Fibroblast of skin of left quadriceps (primary cell): ENCODE measurements at places on chromosomes 4 and X.
A peak's percentile ranks its signal among the peaks of the same experiment; 100 is the strongest.

DNA sequence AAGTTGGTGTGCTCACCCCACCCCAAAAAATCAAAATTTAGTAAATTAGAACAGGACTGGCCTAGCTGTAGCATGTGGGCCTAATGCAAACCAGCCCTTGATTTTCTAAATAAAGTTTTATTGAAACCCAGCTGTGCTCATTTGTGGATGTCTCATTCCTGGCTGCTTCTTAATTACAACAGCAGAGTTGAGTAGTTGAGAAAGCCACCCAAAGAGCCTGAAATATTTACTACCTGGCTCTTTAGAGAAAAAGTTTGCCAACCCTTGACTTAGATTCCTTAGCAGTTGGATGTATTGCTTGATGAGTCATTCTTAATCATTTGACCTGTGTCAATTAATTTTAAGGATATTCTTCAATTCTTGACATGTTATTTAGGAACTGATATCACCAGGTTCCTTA, 168.3 kb upstream of the PUDP start:
- DNase-seq, result no peak

DNA sequence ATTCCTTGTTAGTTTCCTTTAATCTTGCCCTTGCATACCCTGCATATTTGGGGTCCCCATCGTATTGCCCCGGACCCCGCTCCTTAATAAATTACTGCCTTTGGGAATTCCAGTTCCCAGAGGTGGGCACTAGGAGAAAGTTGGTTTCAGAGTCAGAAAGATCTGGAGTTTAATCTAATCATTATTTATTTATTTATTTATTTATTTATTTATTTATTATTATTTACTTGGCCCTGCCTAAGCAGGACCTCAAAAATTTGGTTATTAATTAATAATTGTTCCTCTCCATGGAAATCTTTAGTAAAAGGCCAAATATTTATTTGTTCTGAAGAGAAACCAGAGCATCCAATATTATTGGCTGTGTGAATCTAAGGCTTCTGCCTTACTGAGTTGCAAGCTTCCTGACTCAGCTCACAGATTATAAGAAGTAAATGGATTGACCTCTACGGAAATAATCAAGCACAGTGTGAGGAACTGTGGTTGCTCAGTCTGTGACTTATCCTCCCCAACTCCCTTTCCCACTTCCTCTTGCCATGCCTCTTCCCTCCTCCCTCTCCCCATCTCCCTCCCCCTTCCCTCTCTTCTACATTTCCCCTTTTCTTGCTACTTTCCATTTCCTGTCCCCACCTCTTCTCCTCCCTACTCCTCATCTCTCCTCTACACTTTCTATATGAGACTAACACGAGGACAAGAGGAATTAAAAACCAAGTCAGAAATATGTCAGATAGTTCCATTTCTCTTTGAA, 61.5 kb upstream of the AP1S2 start:
- no peak for DNase-seq

GRCh38 chr4:37439809-37440474, 195.4 kb downstream of the NWD2 start:
- DNase-seq, result no peak

GRCh38 chr4:102439236-102439614, 61.9 kb upstream of the NFKB1 start:
- peak; percentile 96 for DNase-seq

DNA sequence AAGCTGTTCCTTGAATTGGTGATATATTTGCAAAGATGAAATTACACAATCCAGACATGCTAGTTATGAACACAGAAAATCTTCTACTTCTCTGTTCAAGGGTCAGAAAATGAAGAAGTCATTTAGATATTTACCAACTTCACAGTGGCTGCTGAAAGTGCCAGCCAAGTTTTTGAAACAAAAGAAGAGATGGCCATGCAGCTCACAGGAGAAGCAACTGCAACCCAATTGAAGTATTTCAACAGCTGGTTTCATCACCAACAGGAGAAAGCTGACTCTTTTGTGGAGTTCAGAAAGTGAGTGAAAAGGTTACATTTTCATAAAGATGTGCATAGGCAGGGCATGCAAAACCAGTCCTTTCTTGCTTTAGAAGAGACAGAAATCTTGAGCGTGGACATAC, 70.1 kb upstream of the LSM6 start:
- no peak for DNase-seq

GRCh38 chr4:22987870-22988269, 295.1 kb downstream of the GBA3 start:
- peak; percentile 68 for DNase-seq

GRCh38 chrX:41932885-41933284, 9.5 kb upstream of the CASK start:
- no peak for DNase-seq

DNA sequence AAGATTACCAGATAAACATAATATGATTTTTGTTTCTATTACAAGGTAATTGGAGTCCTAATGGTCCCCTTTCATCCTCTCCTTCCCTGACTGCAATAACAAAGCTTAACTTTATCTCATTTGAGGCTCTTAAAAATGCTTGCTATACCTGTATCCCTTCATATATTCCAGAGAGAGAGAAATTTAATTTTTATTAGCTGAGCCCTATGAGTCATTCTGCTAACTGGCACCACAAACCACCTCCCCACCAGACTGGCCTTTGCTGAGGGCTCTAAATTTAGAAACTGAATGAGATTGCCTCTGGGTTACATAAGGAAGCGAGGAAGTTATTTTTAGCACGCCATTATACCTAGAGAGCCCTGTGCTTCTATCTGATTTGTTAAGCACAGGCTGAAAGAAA, 27.4 kb downstream of the CBLL2 start:
- peak; percentile 51 for DNase-seq

GRCh38 chr4:19158107-19158809, 1093.4 kb upstream of the SLIT2 start:
- DNase-seq, result peak; percentile 5

GRCh38 chr4:1975391-1975801, 33.4 kb downstream of the NELFA start:
- no peak for DNase-seq

- DNase-seq, result no peak
These were observed 288.4 kb downstream of the LHFPL1 start for GRCh38 chrX:112391313-112391712.

DNA sequence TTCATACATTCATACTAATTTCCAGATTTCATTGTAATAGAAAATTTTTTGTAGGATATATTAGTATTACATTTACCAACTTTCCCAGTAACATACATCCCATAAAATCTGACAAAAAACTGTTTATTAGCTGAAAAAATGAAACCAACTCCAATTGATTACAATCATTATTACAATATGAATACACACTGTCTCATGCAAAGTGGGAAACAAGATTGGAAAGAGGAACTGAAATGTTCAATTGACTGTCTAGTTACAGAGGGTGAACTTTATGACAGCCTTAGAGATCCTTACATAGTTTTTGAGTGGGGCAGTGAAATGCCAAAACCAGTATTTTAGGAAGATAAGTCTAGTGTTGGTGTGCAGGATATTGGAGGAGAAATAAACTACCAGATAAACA, 2.3 kb upstream of the AMBN start:
- DNase-seq, result no peak

- no peak for DNase-seq
These were observed 126.7 kb upstream of the EDNRA start for GRCh38 chr4:147354237-147354636.

DNA sequence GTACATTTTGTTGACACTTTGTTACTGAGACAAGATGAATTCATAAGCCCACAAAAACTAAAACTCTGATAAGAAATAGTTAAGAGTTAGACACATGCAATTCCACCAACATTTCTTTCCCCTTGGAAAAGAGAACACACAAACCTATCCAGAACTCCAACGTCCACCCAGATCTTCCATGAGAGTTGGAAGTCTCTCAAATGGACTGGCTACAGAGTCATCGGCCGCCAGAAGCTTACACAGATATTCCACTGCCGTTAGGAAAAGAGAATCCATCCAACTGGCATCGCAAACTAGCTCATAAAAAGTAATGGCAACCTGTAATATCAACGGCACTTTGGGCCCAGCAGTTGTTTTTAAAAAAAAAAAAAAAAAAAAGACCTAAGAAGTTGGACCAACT, 114.7 kb downstream of the PRKX start:
- DNase-seq, result no peak

GRCh38 chr4:40367451-40367850, 32.3 kb downstream of the CHRNA9 start:
- DNase-seq, result peak; percentile 4

- no peak for DNase-seq
These were observed 417.4 kb downstream of the SPOCK3 start for GRCh38 chr4:166816890-166817289.

DNA sequence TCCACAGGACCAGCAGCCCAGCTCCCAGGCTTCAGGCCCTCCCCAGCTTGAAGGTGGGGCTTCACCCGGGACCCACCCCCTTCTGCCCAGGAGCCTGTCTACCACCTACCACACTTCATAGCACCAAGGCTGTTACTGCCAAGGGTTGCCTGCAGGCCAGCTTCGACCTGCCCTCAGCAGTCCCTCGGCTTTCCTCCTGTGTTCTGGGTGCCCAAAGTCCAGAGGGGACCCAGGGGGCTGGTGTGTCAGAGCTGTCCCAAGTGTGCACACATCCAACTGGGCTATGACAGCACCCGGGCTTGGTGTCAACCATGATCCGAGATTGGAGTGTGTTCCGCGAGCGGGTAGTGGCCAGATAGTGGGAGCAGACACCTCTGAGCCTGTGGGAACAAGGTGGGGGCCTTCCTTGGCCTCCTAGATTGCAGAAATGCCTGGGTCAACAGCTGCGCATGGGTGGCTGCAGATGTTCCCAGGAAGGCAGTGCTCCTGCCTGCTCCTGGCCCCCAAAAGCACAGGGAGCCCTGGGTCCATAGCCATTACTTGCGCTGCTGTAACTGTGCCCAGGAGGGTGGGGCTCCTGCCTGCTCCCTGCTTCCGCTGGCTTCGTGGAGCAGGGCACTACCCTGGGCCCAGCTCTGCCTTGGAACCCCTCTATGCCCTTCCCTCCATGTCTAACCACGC, 16.8 kb downstream of the SULT1B1 start:
- no peak for DNase-seq
